ENCODE measurements at places on chromosomes 6 and 20.

DNA sequence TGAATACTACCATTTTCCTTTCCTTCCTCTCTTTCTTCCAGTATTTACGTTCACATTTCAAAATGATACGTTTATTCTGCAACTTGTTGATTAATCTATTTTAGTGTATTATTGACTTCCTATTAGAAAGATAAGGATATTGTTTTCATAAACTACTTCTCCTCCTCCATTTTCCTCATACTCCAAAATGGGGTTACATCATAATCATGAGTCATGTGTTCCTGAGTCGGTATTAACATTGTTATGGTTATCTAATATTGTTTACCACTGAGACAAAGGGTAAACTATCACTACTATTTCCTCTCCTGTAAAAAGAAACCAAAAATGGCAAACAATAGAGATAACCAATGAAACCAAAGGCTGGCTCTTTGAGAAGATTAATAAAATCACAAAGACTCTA, 126.5 kb upstream of the CDYL start:
- no peak for DNase-seq

- DNase-seq: no peak
Observed at GRCh38 chr6:160667639-160668481, 3.8 kb upstream of the LPA start.

- no peak for DNase-seq
Observed at GRCh38 chr6:158005626-158006180, 24.0 kb downstream of the SYNJ2 start.

DNA sequence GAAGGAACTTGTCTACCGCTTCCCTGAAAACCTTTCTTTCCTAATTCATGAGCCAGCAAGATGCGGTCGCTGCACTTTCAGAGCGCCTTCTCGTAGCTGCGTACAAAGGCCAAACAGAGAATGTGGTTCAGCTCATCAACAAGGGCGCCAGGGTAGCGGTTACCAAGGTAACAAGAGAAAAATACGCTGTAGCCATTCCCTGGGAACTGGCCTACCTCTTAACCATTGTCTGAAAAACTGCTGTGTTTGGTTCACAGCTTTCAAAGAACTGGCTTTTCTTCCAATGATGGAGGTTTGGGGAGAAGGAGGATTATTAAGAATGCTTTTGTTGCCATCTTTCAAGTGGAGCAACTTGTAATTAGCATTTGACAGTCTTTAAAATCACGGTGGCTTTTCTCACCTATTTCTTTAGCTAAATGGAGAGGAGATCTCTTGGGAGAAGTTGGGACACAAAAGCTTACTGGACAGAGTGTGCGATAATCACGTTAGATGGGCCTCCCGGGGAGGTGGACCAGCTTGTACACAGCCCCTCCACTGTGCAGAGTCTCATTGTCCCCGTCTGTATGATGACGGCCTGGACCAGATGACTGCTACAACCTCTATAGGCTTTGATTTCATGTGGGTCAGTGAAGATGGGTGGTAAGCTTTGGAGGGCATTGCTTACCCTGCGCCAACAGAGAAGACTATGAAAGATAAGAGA, 71.5 kb downstream of the LYRM2 start:
- no peak for DNase-seq

DNA sequence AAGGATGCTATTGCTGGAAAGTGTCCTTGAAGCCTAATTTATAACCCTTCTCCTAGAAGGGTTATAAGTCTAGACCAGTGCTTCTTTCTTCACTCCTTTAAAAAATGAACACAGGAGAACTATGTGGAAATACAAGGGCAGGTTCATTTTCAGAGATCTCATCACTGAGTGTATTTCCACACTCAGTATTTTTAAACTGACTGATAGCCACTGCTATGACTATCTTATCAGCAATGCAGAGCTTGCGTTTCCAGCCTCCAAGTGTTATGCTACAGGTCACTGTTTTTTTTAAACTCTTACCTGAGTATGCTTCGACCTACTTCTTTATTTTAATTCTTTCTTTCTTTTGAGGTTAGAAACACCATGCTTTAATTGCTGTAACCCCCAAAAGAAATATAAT, 319.1 kb downstream of the ARHGAP18 start:
- DNase-seq: no peak

GRCh38 chr20:6940048-6940447, 172.6 kb downstream of the BMP2 start:
- no peak for DNase-seq

DNA sequence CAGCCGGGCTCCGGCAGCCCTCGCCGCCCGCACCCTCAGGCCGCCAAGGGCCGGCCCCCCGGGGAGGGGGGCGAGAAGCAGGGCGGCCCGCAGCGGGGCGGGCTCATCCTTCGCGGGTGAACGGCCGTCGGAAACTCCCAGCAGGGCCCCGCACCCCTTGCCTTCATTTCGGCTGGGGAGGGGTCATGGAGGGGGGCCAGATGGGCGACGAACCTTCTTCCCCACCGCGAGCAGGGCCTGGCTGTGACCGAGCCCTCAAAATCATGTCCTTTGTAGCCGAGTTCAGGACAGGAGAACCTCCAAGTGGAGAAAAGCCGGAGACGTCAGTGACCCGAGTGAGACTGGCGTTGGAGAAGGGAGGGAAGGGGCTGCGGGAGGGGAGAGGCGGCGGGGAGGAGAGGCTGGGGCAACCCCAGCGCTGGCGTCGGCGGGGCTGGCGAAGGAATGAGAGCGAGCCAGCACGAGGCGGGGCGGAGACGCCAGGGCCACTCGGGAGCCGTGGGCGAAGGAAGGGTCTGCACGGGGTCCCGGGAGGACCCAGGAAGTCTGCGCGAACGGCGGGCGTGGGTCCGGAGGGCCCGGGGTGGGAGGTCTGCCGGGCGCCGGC, 571 bp upstream of the FOXC1 start:
- DNase-seq: no peak

DNA sequence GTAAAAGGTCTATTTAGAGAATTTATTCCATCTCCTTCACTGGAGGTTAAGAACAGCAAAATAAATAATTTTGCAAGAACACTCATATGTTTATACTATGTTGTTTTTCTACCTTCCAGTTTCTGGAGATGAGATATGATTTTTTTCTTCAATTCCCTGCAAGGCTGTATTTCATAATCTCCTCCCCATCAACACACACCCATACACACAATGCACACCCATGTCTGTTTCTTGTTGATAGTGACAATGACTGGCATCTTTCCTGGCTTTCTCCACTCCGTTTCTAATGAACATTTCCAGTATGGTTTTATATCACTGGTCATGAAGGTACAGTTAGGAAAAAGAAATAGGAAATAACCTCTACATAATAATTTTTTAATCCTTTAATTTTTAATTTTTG, 202.1 kb downstream of the ARHGAP18 start:
- no peak for DNase-seq

DNA sequence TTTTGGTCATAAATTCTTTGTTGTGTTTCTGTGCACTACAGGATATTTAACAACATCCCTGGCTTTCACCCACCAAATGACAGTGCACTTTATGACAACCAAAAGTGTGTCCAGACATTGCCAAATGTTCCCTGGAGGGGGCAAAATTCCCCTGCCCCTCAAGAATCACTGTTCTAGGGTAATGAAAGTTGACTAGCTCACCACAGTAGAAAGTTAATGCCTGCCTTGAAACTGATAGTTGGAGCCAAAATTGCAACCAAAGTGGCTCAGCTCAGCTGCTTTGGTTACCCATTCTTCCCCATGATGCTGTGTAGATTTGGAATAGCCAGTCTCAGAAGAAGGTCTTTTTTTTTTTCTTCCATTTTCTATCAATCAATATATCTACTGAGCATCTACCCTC, 150.6 kb downstream of the RALGAPA2 start:
- DNase-seq: no peak

GRCh38 chr6:157117431-157118095, 205.8 kb downstream of the TMEM242 start:
- no peak for DNase-seq

DNA sequence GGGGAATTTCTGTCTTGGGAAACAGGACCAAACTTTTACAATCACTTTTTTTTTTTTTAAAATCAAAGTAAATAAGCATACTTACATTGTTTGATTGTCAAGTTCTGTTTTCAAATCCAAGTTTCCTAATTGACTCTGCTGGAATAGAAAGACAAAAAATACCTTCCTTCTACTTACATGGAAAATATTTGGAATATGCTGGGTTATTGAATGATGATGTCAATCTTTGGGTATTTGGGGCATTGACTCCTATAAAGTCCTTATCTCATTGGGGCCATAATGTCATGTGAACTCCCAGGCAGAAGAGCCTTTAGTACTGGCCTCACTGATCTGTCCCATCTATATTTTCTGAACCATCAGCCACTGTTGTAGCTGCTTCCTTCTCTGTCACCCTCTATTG, 122.6 kb upstream of the NOX3 start:
- no peak for DNase-seq

DNA sequence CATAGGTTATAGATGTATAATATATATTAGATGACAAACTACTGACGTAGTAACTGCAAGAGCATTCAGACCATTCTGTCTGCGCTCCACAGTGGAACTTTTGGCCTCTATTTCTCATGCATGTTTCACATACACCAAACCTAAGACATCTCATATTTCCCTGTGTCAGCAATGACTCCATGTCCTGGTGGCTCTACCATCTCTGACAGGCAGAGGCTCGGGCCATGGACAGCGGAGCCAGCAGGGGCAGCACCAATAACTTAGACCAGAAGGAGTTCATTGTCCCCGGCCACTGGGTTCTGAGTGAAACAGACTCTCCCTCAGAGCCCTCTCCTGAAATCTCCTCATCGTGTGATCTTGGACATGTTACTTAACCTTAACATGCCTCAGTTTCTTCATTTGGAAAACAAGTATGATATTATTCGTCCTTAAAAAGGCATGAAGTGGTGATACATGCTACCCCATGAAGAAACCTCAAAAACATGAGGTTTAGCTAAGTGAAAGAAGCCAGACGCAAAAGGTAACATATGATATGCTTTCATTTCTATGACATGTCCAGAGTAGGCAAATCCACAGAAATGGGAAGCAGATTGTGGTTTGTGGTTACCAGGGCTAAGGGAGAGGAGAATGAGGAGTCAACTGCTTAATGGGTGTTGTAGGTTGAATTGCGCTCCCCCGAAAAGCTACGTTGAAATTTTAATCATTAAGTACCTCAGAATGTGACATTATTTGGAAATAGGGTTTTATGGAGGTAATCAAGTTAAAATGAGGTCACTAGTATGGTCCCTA, 564.0 kb upstream of the JARID2 start:
- no peak for DNase-seq

DNA sequence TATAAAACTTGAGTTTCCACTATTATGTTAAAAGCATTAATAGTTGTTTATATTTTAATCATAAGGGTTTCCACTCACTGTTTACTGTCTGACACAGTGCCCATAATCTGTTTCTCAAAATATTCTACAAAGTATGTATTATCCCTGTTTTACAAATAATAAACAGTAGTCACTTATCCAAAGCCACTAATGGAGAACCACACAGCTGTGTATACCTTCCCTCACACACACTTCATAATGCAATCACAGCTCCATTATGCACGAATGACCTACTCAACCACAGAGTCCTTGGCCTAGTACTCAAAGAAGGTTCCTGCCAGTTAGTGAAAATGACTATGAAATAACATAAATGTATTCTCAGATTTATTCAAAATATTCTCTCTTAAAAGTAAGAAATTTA, 103.1 kb downstream of the EPB41L2 start:
- DNase-seq: no peak

- DNase-seq: no peak
Observed at GRCh38 chr6:122154912-122155575, 244.4 kb upstream of the HSF2 start.

- DNase-seq: no peak
Observed at GRCh38 chr6:41367700-41368099, 32.3 kb downstream of the NCR2 start.

GRCh38 chr6:163191704-163192537, 222.6 kb upstream of the QKI start:
- DNase-seq: no peak

DNA sequence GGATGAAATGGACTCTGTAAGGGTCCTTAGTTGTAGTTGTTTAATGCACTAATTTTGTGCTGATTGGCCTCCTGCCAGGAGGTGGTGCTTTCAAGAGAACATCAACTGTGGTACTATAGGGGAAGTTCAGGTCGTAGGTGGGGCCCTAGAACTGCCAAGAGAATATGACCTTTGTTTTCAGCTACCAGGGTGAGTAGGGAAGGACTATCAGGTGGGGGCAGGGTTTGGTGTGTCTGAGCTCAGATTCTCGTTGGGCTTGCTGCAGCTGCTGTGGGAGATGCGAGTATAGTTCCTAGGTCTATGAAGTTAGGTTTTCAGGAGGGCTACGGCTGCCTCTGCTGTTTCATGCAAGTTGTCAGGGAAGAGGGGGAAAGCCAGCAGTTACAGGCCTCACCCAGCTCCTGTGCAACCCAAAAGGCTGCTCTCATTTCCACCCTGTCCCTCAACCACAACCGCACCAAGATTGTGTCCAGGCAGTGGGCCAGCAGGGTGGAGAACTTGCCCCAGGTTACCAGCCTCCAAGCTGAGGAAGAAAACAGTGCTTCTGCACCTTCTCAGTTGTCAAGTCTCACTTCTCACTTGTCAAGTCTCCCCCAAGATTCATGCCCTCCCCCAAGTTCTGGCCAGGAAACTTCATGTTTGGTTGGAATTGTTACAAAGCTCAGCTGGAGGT, 626.5 kb upstream of the MAP3K7 start:
- DNase-seq: no peak

DNA sequence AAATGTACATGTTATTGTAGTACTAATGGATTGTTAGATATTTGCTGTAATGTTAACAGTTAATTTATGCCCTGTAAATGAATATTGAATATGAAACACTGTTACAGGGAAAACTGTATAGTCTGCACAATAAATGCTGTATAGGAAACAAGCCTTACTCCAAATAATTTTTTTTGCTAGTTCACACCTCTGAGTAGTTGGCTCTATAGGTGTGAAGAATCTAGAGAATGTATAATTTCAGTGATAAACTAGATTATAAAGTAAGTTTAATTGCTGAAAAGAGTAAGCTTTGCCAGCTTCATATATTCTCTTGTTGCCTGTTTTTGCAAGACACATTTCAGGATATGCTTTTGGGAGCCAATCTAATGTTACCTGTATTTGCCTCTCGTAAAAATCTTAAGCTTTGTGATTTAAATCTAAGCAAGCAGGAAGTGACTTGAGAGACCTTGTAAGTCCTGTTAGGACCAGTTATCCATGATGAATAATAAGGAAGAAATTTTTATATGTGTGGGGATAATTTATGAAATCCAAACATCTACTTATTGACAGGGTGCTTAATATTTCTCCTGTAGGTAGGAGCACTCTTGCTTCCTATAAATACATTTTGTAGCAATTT, 232.4 kb downstream of the ZFAND3 start:
- no peak for DNase-seq

DNA sequence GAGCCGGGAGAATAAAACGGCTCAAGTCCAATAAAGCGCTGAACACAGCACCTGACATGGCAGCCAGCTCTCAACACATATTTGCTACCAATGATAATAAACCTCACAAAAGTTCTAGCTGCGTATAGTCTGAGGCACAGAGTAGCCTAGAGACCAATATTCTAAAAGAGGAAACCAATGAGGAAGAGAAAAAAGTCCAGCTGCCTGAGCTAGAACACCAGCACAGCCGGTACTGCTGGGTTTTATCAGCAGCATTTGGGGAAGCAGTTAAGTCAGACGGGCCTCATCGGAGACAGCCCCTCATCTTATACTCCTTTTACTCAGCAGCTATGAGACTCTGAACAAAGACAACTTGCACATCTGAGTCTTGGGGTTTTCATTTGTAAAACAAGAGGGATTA, 2.4 kb upstream of the RTF2 start:
- no peak for DNase-seq

Measured in stimulated activated CD8-positive, alpha-beta memory T cell treated with anti-CD3 and anti-CD28 coated beads, Interleukin-15, amount 100 ng/mL, for 1 hour (primary cell).